ENCODE measurements at places on chromosomes 7 and 10. TPM values are rescaled to one million over a fixed set of nuclear protein-coding genes. Genes with fewer than 3 reads are reported as not detected.

GRCh38 chr7:79034730-79035129 lies 418.7 kb downstream of the MAGI2 start:
- no peak for DNase-seq
- no peak overlapping the region for H3K4me3 ChIP-seq
- H3K36me3 ChIP-seq, result no peaks in the 10 kb centered on the region
- no peak overlapping the region for H3K27ac ChIP-seq

The DLG5 gene
- 9.9 TPM for total RNA-seq

The OPALIN gene
- total RNA-seq, result not detected

The SNX10 gene
- total RNA-seq, result 45.7 TPM

DNA sequence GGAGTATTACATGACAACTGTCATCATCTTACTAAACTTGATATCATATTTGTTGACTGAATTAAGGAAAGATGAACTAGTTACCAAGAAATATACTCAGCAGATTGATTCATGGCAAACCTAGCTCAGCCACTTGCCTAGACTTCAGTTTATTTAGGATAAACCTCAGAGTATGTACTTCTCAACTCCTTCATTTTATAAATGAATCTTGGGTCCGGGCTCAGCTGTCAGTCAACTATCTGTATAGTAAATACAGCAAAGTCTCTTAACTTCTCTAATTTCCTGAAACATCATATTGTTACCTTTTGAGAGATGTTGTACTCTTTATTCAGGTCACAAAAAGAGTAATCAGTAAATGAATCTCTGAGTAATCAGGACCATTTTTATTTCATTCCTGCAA lies 211.0 kb upstream of the KLF14 start:
- no peaks in the 10 kb centered on the region for H3K27me3 ChIP-seq
- no peak for DNase-seq
- H3K4me3 ChIP-seq, result no peak overlapping the region
- peaks cover 77% of the 10 kb centered on the region for H3K36me3 ChIP-seq

The LRRC4 gene
- total RNA-seq, result not detected

- H3K27me3 ChIP-seq, result no peaks in the 10 kb centered on the region
- H3K27ac ChIP-seq, result no peak overlapping the region
- H3K4me3 ChIP-seq, result no peak overlapping the region
- peaks cover 75% of the 10 kb centered on the region for H3K36me3 ChIP-seq
- no peak for DNase-seq
Measured at GRCh38 chr10:1100691-1101368, 44.6 kb downstream of the WDR37 start.

- no peak overlapping the region for H3K4me3 ChIP-seq
- no peaks in the 10 kb centered on the region for H3K4me1 ChIP-seq
- H3K36me3 ChIP-seq, result no peaks in the 10 kb centered on the region
Measured at GRCh38 chr7:108345710-108346336, 110.4 kb downstream of the NRCAM start.

GRCh38 chr10:71077796-71078453 lies 134.4 kb upstream of the UNC5B start:
- no peaks in the 10 kb centered on the region for H3K4me1 ChIP-seq
- DNase-seq, result peak; percentile 4
- H3K4me3 ChIP-seq, result no peak overlapping the region

GRCh38 chr7:151232917-151233701 lies 826 bp downstream of the CHPF2 start:
- H3K27ac ChIP-seq, result peak overlapping the region; percentile 99
- H3K36me3 ChIP-seq, result peaks cover 28% of the 10 kb centered on the region
- no peaks in the 10 kb centered on the region for H3K27me3 ChIP-seq
- DNase-seq, result peak; percentile 78
- H3K4me1 ChIP-seq, result peaks cover 40% of the 10 kb centered on the region
- H3K4me3 ChIP-seq, result peak overlapping the region; percentile 99

DNA sequence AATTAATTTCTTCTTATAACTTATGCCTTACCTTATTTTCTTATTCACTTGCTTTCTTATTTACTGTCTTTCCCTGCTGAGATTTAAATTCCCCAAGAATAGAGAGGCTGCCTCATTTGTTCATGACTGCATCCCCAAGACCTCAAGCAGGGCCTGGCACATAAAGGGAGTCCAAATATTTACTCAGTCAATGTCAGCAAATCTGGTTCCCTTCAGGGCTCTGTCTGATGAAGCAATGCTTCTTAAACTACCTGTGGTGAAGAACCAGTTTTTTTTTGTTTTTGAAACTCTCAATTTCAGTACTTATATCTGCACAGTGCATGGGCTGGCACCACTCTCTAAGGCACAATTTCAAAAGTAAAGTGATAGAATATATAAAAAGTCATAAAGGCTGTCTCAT lies 4.7 kb downstream of the ZNF239 start:
- H3K4me3 ChIP-seq, result no peak overlapping the region
- no peak for DNase-seq
- no peaks in the 10 kb centered on the region for H3K27me3 ChIP-seq
- H3K36me3 ChIP-seq, result peaks cover 6% of the 10 kb centered on the region
- no peak overlapping the region for H3K27ac ChIP-seq
- H3K4me1 ChIP-seq, result peaks cover 7% of the 10 kb centered on the region

GRCh38 chr7:10346032-10346431 lies 627.6 kb upstream of the PHF14 start:
- H3K27me3 ChIP-seq, result no peaks in the 10 kb centered on the region
- H3K4me3 ChIP-seq, result no peak overlapping the region
- no peak for DNase-seq
- no peaks in the 10 kb centered on the region for H3K36me3 ChIP-seq
- no peaks in the 10 kb centered on the region for H3K4me1 ChIP-seq

- H3K27ac ChIP-seq, result no peak overlapping the region
- no peak overlapping the region for H3K4me3 ChIP-seq
- DNase-seq, result no peak
- no peaks in the 10 kb centered on the region for H3K36me3 ChIP-seq
Measured at GRCh38 chr7:24500599-24500998, 72.7 kb upstream of the PALS2 start.

The DPYSL4 gene
- 6.7 TPM for total RNA-seq

The PNLIPRP2 gene
- total RNA-seq, result not detected

GRCh38 chr7:42351316-42351935 lies 114.4 kb upstream of the GLI3 start:
- no peak overlapping the region for H3K4me3 ChIP-seq
- no peak overlapping the region for H3K27ac ChIP-seq
- H3K36me3 ChIP-seq, result no peaks in the 10 kb centered on the region

- no peak overlapping the region for H3K27ac ChIP-seq
- peaks cover 11% of the 10 kb centered on the region for H3K27me3 ChIP-seq
- no peak for DNase-seq
- no peak overlapping the region for H3K4me3 ChIP-seq
Measured at GRCh38 chr10:75424571-75424970, 6.9 kb upstream of the LRMDA start.

DNA sequence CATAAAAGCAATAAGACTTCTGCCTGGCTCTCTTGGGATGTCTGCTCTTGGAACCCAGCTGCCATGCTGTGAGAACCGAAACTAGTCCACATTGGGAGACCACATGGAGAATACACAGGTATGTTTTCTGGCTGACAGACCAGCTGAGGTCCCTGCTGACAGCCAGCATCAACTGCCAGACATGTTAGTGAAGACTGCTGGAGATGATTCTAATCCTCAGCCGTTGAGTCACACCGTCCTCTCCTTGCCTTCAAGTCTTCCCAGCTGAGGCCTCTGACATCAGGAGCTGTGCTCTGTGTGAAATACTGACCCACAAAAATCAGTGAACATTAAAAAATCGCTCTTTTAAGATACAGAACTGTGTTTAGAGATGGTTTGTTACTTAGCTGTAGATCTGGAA lies 36.9 kb upstream of the AGR2 start:
- H3K36me3 ChIP-seq, result no peaks in the 10 kb centered on the region
- H3K4me1 ChIP-seq, result no peaks in the 10 kb centered on the region
- DNase-seq, result no peak
- H3K27me3 ChIP-seq, result peaks cover 10% of the 10 kb centered on the region

DNA sequence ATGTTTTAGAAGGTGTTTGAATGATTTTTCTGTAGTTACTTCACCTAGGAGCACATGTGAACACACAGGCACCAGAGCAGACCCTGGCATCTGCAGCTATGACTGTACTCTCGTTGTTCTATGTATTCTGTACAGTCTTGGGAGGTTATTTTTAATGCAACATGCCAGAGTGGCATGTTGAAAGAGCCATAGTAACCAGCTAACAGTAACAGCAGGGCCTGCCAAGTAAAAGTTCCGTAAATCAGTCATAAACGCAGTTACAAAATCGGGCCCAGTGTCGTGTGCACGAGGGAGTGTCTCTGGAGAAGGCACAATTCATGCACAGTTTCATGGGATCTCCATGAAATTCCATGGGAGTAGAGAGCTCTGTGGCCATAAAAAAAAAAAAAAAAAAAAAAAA lies 108.3 kb upstream of the CDK6 start:
- H3K4me3 ChIP-seq, result no peak overlapping the region
- no peak for DNase-seq
- H3K4me1 ChIP-seq, result no peaks in the 10 kb centered on the region
- no peak overlapping the region for H3K27ac ChIP-seq

DNA sequence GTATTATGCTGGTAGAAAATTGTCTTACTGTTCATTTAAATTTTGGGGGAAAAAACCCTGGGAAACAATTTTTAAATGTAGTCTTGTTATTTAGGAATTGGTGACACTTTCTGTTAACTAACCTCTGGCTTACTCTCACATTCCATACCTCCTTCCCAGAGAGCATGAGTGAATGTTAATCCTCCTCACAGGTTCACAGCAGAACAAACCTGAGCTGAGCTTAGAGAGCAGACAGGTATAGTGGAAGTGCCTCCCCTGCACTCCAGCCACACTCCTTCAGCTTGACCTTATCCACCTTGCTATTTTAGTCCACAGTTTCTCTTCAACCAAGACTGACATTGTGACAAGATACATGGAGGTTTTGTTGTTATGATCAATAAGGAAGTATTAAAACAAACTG lies 235.9 kb downstream of the FOXP2 start:
- H3K36me3 ChIP-seq, result no peaks in the 10 kb centered on the region
- H3K4me3 ChIP-seq, result no peak overlapping the region
- H3K27me3 ChIP-seq, result no peaks in the 10 kb centered on the region
- no peak for DNase-seq
- no peaks in the 10 kb centered on the region for H3K4me1 ChIP-seq

The ALOX5 gene
- 7.5 TPM for total RNA-seq

The FBXL15 gene
- 13.5 TPM for total RNA-seq

DNA sequence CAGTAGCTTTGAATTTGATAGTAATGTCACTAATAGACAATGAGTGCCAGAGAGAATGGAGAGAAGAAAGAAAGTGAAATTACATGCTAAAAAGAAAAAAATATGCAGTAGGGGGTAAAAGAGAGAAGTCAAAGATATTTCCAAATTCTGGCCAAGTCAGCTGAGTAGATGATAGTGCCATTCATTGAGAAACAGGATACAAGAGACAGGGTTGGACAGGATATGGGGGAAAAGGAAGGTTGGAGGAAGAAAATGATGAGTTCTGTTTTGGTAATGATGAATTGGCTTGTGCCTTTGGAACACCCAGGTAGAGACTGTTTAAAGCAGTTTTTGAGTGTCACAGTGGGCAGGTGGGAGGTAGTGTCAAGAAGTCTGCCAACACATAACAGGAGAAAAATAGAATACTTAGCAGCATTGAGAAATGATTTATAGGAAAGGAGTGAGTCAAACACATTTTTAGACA lies 78.3 kb downstream of the LRRC17 start:
- no peak overlapping the region for H3K27ac ChIP-seq
- no peaks in the 10 kb centered on the region for H3K27me3 ChIP-seq
- no peak overlapping the region for H3K4me3 ChIP-seq
- no peaks in the 10 kb centered on the region for H3K36me3 ChIP-seq
- H3K4me1 ChIP-seq, result peaks cover 17% of the 10 kb centered on the region

DNA sequence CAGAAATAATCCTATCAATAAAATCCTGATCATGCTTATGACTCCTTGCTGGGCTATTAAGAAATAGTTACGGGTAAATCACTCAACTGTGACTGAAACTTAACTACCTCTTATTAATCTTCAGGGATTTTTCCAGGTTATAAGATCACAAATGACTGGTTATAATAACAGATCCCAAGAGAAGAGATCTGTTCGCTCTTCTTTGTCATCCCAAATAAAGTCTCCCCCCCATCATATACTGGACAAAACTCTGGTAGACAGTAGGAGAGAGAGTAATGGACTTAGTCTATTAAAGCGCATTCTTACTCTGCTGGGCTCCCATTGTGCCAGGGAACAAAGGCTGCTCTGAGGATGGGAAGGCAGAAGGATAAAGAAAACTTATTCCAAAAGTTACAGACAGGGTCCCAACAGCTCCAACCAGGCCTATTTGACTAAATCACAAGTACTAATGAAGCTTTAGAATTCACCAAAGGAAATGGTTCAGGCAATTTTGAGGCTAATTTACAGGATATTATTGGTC lies 233.7 kb downstream of the DGKI start:
- DNase-seq, result no peak
- H3K4me1 ChIP-seq, result no peaks in the 10 kb centered on the region
- H3K36me3 ChIP-seq, result no peaks in the 10 kb centered on the region
- no peak overlapping the region for H3K4me3 ChIP-seq
- no peak overlapping the region for H3K27ac ChIP-seq
- peaks cover 8% of the 10 kb centered on the region for H3K27me3 ChIP-seq

The TMEM176B gene
- not detected for total RNA-seq

- no peaks in the 10 kb centered on the region for H3K27me3 ChIP-seq
- no peak for DNase-seq
- H3K4me1 ChIP-seq, result no peaks in the 10 kb centered on the region
Measured at GRCh38 chr7:15168489-15168888, 265.9 kb upstream of the DGKB start.

GRCh38 chr10:127959428-127959827 lies 52.5 kb downstream of the PTPRE start:
- H3K27me3 ChIP-seq, result peaks cover 28% of the 10 kb centered on the region
- no peaks in the 10 kb centered on the region for H3K36me3 ChIP-seq
- H3K4me1 ChIP-seq, result no peaks in the 10 kb centered on the region
- H3K4me3 ChIP-seq, result no peak overlapping the region
- no peak for DNase-seq

The LRIT1 gene
- total RNA-seq, result not detected

The TMEM72 gene
- not detected for total RNA-seq

The GNAI1 gene
- not detected for total RNA-seq

- no peak overlapping the region for H3K27ac ChIP-seq
- no peak for DNase-seq
- no peaks in the 10 kb centered on the region for H3K27me3 ChIP-seq
- no peaks in the 10 kb centered on the region for H3K36me3 ChIP-seq
- no peaks in the 10 kb centered on the region for H3K4me1 ChIP-seq
Measured at GRCh38 chr7:80681272-80681885, 42.9 kb downstream of the CD36 start.

The GARIN1A gene
- 0.35 TPM for total RNA-seq

DNA sequence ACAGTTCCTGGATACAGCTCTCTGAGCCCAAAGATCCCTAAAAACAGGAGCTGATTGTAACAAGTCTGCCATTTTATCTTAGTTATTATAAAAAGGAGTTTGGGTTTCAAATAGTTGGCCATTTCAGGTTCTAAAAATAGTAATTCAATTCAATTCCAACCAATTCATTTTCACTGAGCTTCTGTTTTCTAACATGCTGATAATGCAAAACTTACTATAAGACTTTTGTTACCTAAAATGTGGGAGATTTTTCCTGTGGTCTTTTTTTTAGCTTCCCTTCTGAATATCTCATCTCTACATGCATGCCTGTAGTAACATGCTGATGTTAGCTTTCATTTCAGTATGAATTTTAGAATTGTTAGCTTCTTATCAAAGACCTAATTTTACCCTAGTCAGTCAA lies 13.4 kb downstream of the NRBF2 start:
- no peaks in the 10 kb centered on the region for H3K27me3 ChIP-seq
- H3K36me3 ChIP-seq, result peaks cover 33% of the 10 kb centered on the region
- H3K4me1 ChIP-seq, result peaks cover 28% of the 10 kb centered on the region
- no peak for DNase-seq
- no peak overlapping the region for H3K4me3 ChIP-seq

All from activated CD4-positive, alpha-beta memory T cell treated with anti-CD3 and anti-CD28 coated beads, Interleukin-2, amount 10 ng/mL, durations not matched to agents 7 days and 5 days (primary cell).